ENCODE measurements at places on chromosomes 6 and 20.

- no peak for DNase-seq
These were observed 193.6 kb upstream of the CST7 start for GRCh38 chr20:24755411-24755922.

GRCh38 chr20:39876976-39877635 is 811.9 kb downstream of the MAFB start:
- DNase-seq: no peak

DNA sequence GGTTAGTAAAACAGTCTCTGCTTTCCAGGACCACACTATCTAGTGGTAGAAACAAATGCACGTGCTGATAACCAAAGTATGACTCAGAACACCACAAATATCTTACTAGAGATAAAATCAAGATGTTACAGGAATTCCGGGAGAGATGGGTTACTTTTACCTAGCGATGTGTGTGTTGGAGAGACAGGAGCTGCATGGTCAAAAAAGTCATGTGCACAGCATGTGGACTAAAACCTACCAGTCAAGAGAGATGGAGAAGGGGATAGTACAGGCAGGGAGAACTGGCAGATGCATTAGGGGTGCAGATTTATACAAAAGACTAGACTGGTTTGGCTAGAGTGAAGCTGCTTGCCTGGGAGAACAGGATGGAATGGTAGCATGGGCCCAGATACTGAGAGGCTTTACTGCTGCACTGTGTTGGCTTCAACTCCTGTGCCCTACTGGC is 75.3 kb upstream of the MRAP2 start:
- DNase-seq: no peak

DNA sequence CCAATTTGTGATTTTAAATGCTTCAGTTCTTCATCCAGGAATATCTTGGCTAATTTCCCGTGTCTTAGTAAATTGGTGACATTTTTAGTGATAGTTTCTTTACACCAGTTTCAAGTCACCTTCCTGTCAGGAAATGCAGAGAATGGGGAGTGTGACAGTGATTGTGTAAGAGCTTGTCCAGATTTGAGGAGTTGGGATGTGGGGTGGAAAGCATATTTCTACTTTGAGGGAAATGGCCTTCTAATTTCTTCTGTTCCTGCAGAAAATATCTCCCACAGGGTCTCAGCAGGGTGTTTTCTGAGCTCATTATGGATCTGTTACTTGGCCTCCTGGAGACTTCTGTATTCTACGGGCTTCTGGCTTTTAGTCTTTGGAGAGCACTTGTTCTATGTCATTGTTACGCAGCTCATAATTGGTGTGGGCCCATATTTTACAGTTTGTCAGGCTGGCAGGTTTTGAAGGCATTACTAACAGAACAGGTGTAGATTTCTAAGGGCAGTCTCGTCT is 65.6 kb downstream of the TMEM200A start:
- no peak for DNase-seq

- no peak for DNase-seq
These were observed 14.9 kb upstream of the ZFAND3 start for GRCh38 chr6:37804586-37804985.

DNA sequence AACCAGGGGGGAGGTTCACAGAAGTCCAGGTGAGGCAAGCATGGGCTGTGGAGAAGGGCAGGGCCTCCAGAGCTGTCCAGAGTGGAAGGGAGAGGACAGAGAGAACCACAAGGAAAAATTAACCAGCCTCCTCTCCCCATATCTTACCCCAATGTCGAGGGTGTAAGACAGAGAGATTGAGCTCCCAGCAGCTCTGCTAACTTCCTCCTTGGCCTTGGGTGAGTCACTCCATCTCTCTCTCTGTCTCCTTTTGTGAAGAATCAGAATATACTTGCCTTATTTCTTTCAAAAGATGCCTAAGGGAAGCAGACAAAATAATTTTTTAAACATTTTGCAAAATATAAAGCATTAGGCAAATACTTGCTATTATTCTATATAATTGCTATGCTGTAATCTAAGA is 58.3 kb upstream of the IYD start:
- DNase-seq: no peak

DNA sequence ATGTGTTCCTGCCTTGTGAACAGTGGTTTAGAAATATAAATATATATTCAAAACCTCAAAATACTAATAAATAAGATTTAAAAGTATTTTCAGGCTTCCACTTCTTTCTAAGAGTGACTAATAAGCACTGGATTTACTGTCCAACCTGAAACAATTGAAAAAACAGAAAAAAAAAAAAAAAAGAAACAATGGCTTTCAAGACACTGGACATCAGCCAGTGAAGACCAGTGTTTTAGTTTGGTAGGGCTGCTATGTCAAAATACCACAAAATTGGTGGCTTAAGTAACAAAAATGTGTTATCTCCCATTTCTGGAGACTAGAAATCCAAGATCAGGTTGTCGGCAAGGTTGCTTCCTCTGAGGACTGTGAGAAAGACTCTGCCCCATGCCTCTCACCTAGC is 101.4 kb upstream of the PDE7B start:
- DNase-seq: no peak

- no peak for DNase-seq
These were observed 278.6 kb downstream of the TBC1D7 start for GRCh38 chr6:13049666-13050254.

DNA sequence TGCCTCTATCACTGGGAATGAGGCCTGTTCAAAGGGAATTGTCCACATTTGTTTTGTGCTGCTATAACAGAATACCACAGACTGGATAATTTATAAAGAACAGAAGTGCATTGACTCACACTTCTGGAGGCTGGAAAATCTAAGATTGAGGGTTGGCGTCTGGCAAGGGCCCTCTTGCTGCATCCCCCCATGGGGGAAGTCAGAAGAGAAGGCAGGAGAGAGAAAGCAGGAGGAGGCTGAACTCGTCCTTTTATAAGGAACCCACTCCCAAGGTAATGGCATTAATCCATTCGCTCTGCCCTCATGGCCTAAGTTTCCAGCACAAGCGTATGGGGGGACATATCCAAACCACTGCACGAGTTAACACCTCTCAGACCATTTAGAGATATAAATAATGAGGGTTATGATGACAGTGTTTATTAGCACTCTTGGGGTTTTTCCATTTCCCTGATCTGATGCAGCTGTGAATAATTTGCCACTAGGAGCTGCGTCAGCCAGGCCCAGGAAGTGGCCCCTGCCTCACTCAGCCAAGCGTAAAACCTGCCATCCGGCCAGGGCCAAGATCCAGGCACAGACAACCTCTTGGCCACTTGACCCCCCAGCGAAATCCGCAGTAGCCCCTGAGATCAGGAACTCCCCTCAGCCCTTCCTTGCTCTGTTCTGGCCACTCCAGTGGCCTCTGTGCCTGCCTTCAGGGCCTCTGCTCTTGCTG is 14.2 kb upstream of the SLCO4A1 start:
- no peak for DNase-seq

GRCh38 chr6:93789532-93789931 is 370.2 kb upstream of the EPHA7 start:
- no peak for DNase-seq

DNA sequence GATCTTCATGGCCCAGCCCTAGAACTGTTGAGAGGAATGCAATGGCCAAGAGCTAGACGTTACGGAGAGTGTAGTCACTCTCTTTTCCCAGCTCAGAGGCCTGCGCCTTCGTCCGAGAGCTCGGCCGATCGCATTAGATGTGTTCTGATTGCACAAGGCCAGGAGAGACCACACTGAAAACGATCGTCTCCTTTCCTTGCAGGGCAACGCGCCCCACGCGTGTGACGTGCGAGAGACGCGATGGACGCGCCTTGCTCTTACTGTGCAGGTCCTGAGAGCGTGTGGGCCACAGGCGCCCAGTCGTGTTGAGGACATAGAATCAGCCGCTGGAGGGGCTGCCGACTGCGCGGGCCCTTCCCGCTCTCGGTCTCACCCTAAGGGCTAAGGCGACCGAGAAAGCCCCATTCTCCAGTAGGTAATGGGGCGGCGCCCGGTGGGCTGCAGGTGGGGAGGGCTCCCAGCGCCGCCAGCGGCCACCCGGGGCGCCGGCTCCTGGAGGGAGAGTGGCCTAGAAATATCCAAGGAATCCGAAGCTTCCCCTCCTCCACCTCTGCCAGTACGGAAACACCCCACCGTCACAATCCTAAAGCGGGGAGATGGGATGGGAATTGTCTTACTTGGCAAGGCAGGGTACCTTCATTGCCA is 26.9 kb downstream of the TFAP2B start:
- no peak for DNase-seq

DNA sequence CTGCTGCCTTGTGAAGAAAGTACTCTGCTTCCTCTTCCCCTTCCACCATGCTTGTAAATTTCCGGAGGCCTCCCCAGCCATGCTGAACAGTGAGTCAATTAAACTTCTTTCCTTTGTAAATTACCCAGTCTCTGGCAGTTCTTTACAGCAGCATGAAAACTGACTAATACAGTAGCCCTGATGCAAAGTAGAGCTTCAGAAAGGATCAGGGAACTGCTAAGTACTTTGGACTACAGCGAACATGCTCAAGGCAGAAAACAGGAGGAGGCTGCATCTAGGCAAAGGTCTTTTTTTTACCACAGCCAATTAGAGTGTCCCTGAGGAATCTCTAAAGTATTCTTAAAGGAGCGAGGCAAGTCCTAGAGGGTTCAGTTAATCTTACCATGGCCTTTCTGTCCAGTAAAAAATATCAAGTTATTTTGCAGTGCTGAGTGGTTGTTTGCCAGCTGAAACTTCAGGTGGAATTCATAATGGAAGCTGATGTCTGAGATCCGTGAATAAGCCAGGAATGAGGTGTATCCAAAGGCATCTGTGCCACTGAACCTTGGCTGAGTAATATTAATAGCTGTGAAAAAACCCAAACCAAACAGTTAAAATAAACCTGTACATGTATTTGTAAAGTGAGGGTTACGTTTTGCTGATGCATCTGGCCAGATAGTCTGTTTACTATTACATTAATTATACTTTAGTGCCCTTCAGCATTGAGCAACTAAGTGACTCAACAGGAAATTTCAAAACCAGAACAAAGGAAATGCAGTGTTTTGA is 170.4 kb downstream of the PHF3 start:
- DNase-seq: no peak

DNA sequence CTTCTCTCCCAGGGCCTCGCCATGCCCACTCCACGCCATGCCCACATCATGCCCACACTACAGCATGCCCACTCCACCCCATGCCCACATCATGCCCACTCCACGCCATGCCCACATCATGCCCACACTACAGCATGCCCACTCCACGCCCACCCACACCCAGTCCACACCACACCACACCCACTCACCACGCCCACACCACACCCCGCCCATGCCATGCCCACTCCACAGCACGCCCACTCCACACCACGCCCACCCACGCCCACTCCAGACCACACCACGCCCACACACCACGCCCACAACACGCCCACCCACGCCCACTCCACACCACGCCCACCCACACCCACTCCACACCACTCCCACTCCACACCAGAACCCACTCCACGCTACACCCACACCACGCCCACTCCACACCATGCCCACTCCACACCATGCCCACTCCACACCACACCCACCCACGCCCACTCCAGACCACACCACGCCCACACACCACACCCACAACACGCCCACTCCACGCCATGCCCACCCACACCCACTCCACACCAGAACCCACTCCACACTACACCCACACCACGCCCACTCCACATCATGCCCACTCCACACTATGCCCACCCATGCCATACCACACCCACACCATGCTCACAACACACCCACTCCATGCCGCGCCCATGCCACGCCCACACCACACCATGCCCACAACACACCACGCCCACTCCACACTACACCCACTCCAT is 88.6 kb downstream of the ERMARD start:
- no peak for DNase-seq

- no peak for DNase-seq
These were observed 117.8 kb upstream of the FOXO3 start for GRCh38 chr6:108442770-108443520.

GRCh38 chr6:147756891-147757290 is 248.4 kb downstream of the SAMD5 start:
- no peak for DNase-seq

GRCh38 chr6:125846292-125847024 is 55.7 kb downstream of the NCOA7 start:
- no peak for DNase-seq

DNA sequence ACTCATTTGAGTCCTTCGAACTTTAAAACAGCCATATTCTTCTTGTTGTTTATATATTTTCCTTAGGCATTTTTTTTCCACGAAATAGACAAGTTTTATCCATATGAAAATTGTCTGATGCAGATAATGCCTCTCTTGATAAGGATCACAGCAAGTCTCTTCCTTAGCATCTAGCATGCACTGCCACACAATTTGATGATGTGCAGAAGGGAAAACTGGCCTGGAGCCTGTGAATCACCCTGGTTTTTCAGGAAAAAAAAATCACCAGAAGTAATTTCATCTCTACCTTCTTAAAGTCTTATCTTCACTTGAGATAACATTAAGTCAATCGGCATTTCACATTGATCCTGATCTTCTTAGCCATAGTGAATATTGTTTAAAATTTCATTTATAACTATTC is 199.8 kb downstream of the TENT5A start:
- DNase-seq: no peak

DNA sequence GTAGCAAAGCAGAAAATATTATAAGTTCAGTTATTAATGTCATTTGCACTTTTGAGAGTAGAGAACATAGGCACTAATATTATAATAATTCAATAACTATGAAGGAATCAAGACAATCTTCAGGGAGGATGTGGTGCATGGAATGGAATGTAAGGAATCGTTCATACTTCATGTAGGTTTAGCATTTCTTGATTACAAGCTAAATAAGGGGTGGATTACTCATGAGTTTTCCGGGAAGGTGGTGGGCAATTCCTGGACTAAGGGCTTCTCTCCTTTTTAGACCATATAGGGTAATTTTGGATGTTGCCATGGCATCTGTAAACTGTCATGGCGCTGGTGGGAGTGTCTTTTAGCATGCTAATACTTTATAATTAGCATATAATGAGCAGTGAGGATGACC is 9.1 kb upstream of the BTNL2 start:
- no peak for DNase-seq

GRCh38 chr20:63183422-63184146 is 32.3 kb downstream of the YTHDF1 start:
- peak; percentile 15 for DNase-seq

DNA sequence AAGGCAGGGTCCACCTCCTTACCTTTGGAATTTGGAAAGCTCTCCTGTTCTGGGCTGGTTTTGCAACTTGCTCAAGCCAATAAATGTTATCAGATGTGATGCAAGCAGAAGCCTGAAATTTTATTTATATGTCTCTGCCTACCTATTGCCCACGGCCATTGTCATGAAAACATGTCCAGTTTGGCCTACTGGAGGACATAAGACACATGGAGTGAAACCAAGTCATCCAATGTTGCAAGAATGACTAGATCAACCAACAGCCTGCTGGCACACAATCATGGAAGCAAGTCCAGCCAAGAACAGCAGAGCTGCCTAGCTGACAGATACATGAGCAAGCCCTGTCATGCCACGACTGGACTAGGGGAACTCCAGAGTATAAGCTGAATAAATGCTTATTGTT is 56.7 kb upstream of the IRAK1BP1 start:
- DNase-seq: no peak

DNA sequence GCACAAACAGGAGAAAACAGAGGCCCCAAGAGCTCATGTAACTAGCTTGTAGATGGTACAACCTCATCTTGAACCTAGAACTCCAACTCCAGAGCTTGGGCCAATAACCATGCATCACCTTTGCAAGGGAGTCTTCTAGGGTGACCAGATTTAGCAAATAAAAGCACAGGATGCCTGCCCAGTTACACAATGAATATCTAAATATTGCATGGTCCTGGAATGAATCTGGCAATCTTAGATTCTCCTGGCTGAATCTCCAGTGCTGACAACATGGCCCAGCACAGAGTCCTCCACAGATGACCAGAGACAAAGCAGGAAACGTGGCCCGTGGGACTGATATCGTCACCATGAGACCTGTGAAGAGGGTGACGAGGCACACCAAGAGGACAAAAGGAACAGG is 494.1 kb downstream of the PREX1 start:
- no peak for DNase-seq

- DNase-seq: no peak
These were observed 82.7 kb downstream of the JAG1 start for GRCh38 chr20:10590950-10591671.
